ENCODE measurements at places on chromosomes 12 and 14.

- DNase-seq: no peak
Observed at GRCh38 chr12:31297572-31298514, 28.1 kb downstream of the SINHCAF start.

- DNase-seq: no peak
Observed at GRCh38 chr14:76391981-76392690, 16.2 kb downstream of the ESRRB start.

- DNase-seq: no peak
Observed at GRCh38 chr12:10153271-10154144, 18.4 kb downstream of the OLR1 start.

DNA sequence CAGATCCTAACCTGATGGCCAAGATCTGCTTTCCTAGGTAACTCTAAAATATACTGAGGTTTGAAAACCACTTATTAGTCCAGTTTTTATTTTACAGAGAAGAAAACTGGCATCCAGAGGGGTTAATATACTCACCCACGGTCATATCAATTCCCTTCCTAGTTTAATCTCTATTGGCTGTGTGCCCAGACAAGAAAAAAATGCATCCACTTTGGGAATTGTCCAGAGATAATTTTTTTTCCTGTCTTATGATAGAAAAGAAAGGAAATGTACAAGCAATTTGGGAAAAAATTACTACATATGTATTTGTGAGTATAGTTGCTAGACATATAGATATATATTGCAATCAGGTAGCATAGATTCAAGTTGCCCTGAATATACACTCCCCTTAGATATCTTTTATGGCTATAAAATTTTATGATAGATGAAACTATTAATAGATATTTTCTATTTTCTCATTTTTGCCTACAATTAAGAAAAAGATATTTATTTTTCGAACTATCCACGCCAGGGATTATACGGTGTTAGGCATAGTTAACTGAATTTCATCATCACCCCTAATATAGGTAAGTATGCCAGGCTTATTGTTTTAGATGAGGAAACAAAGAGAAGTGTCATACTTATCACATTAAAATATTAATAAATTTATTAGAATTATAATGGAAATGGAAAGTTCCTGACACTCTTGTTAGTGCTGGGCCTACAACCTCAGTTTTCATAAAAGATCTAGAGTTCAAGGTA lies 100.5 kb upstream of the SLC38A2 start:
- DNase-seq: no peak

DNA sequence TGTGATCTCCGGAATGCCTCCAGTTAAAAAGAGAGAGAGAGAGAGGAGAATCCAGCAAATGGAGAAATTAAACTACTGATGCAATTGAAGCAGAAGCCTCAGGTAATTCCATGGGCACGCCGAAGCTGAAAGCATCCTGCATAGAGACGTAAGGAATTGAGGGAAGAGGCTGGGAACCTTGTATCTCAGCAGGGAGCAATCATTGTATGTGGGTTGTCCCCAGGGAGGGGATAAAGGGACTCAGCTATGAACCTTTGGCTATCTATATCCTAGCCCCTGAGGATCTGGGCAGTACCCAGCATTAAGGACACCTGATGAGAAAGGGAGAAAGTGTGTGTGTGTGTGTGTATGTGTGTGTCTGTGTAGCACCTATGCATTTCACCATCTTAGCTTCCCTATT lies 95.8 kb upstream of the ATXN7L3B start:
- no peak for DNase-seq

DNA sequence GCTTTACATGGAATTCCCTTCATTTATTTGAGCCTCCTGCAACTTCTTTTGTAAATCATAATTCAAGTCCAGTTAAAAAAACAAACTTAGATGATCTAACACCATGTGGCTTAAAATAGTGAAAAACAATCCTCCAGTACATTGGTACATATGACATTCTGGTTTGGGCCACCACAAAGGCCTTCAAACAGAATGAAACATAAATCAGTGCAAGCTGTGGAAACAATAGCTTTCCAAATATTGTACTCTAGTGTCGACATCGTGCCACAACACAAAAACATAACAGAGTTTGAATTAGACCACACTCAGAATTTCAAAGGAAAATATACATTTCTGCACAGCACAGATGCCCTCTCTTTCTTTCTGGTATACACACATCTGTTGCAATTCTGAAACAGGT lies 751.3 kb downstream of the SLC6A15 start:
- no peak for DNase-seq

Data from AG04449 (cell line).